NCI-H2029 treated with DMSO at 0.1 percent for 48 hours (cell line): ENCODE measurements at places on chromosomes 13 and 19.

DNA sequence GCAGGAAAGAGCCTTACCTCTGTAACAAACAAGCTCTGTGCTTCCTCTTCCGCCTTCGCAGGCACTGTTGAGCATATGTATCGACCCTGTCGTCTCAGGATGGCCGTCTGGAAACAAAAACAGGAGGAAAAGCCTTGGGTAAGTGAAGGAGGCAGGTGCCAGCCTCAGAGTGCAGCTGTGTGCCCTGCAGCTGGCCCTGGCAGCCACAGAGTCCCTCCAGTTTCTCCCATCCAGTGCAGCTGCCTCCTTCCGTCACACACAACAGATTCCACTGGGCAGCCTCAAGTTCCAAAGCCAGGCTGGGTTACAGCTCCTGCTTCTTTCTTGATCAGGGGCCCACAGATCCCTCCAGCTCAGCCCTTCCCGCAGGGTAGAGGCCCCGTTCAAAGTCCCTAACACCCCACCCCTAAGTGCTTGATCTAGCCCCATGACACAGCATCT, 47.7 kb downstream of the DOCK9 start:
- peak; percentile 25 for DNase-seq

GRCh38 chr19:48970923-48971395, 5.8 kb downstream of the FTL start:
- peak; percentile 50 for DNase-seq

DNA sequence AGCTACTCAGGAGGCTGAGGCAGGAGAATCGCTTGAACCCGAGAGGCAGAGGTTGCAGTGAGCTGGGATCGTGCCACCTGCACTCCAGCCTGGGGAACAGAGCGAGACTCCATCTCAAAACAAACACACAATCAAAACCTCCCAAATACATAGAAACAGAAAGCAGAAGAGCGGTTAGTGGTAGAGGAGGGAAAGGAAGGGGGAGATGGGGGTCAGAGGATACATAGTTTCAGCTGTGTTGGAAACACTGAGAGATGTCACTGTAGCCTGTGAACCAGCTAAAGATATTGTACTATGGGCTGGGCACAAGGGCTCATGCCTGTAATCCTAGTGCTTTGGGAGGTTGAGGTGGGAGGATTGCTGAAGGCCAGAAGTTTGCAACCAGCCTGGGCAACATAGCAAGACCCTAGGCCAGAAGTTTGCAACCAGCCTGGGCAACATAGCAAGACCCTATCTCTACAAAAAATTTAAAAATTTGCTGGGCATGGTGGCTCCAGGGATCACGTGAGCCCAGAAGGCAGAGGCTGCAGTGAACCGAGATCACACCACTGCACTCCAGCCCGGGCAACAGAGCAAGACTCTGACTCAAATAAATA, 49.9 kb downstream of the GNG7 start:
- no peak for DNase-seq

GRCh38 chr19:46785980-46786235, 2.5 kb downstream of the SLC1A5 start:
- peak; percentile 78 for DNase-seq

DNA sequence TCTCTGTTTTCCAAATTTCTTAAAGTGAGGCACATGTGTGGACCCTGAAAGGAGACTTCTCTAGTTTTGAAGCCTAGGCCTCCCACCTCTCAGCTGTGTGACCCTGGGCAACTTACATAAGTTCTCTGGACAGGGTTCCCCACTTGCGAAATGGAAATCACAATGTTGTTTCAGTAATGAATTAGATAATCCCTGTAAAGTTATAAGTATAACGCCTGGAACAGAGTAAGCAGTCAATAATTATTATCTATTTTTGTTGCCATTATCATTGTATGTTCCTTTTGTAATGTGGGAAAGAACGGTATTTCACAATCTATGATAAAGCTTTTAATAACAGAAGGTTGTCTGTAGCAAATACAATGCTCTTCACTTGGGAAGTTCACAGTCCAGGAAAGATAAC, 437.3 kb upstream of the ZNF507 start:
- no peak for DNase-seq

DNA sequence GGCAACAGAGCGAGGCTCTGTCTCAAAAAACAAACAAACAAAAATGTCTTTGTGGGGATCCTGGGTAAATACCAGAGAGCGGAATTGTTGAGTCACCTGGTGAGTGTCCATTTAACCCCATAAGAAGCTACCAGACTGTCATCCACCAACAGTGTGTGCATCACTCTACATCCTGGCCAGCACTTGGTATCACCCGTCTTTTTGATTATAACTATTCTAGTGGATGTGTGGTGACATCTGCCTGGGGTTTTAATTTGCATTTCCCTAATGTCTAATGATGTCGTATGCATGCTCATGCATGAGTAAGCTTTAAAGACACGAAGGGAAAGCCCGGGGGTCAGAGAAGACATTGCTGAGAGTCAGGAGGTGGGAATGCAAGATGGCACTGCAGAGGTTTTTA, 126.7 kb upstream of the MRI1 start:
- no peak for DNase-seq

DNA sequence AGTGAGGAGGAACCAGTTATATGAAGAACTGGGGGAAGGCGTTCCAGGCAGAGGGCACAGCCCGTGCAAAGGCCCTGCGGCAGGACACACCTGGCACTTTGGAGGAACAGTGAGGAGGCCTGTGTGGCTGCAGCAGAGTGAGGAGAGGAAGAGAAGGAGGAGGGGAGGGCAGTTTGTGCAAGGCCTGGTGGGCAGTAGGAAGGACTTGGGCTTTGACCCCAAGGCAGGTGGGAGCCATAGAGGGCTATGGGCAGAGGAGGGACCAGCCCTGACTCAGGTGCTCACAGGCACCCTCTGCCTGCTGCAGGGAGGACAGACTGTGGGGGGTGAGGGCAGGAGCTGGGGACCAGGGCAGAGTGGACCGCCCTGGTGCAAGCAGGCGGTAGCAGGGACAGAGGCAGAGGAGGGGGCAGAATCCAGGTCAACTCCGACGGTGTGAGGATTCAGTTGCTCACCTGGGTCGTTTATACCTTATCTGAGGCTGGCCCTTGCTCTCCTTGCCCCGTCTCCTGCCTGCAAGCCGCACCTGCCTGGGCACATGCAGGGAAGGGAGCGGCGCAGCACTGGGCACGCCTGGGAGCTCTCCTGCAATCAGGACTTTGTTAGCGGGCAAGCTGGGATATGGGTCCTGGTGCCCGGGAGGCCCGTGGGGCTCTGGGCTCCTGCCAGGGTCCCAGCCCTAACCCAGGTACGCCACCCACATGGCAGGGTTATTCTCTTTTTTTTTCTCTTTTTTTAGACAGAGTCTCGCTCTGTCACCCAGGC, 34.8 kb downstream of the NFIC start:
- DNase-seq, result no peak

GRCh38 chr19:32124585-32124984, 220.8 kb upstream of the ZNF507 start:
- DNase-seq, result no peak

DNA sequence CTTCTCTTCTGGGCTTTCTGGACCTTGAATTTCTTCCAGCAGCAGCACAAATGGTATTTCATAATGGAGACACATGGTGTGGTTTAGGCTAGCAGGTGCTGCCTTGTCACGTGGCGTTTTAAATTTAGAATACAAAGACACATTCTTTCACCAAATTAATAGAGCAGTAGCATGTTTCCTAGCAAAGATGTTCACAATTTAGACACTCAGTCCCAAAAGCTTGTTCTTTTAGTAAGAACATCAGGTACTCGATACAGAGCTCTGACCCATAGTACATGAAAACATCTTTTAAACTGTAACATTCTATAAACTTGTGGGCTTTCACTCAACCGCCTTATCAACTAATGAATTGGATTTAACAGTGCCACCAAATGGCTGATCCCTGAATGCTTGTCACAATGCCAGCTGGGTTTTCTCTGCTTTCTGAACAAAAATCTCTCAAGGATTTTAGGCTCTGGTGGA, 290.1 kb downstream of the DCLK1 start:
- no peak for DNase-seq

- DNase-seq, result no peak
These were observed 56.9 kb downstream of the MLLT1 start for GRCh38 chr19:6222884-6223283.

- DNase-seq, result no peak
These were observed at the start of gene C2CD4C for GRCh38 chr19:408902-409515. TSS of gene C2CD4C (minus strand) at chr19:409147. CDS start at chr19:408361, 786 bp downstream.

- no peak for DNase-seq
These were observed 42.5 kb downstream of the NFIX start for GRCh38 chr19:13037731-13038130.

- DNase-seq, result no peak
These were observed 178.2 kb downstream of the ENOX1 start for GRCh38 chr13:43608400-43609137.

GRCh38 chr19:35628264-35628564, 622 bp upstream of the RBM42 start:
- DNase-seq, result no peak

DNA sequence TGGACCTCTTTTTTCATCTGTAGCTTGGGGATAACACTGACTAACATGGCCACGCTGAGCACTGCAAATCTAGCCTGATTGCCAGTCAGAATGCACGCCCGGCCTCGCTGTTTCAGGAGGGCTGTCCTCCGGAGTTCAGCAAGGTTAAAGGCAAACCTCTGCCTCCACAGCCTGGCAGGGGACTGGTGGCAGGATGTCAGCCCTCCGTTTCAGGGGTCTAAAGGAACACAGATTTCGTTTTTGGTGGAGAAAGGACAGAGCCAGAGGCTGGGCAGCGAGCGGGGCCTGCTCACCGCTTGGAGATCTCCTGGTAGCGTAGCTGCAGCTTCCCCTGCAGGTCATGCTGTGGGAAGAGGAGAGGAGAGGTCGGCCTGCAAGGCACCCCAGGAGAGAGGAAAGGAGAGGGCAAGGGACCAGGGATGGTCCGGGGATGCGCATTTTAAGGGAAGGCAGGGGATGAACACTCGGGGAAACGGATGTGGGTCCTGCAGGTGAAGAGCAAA, 560 bp downstream of the NDUFA7 start:
- DNase-seq, result no peak

DNA sequence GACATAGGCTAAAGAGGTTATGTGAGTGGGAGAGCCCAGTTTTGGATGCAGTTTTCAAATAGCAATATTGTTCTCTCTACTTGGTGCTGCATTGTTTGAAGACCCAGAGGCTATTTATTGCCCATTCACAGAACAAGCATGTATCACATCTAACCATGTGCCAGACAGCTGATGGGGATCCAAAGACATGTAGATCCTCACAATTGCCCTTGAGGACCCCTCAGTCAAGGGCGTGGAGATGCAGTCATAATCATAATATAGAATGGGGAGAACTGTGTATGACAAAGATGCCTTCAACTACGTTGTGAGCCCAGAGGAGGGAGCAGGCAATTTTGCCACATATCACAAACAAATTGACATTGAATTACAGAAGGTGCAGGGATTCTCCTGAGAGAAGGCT, 70.5 kb downstream of the NHLRC3 start:
- no peak for DNase-seq

- DNase-seq, result no peak
These were observed 92.7 kb downstream of the FGF14 start for GRCh38 chr13:102309110-102309509.

DNA sequence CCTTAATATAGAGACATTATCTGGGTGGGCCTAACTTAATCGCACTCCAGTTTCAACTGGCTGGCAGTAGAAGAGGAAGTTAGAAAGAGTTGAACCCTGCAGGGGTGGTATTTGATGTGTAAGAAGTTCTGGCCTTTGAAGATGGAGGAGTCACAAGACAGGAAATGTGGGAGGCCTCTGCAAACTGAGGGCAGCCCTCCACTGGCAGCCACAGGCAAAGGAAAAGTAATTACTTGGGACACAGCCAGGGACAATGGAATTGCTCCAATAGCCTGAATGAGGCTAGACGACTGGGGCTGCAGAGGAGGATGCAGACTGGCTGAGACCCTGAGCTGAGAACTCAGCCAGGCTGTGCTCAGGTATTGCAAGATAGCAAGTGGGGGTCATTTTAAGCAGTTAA, 703.3 kb upstream of the ARGLU1 start:
- DNase-seq, result peak; percentile 72

GRCh38 chr19:10637894-10638293, 12.5 kb downstream of the SLC44A2 start:
- DNase-seq, result no peak

DNA sequence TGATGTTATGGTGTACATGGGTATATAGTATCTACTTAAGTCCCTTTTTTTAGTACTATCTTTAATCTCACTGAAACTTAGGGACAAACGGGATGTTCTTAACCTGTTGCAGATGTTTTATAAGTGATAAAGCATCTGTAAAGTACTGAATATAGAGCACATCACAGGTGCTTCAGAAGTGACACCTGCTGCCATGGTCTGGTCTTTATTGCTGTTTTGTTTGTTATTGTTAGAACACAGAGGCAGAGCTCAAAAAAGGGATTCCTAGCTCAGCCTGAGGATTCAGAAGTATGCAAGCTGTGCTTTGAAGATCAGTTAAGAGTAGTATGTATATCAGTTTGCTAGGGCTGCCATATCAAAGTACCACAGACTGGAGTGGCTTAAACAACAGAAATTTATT, 219.5 kb downstream of the DCT start:
- DNase-seq, result no peak

- no peak for DNase-seq
These were observed 27.2 kb upstream of the NAPA start for GRCh38 chr19:47542030-47542475.

DNA sequence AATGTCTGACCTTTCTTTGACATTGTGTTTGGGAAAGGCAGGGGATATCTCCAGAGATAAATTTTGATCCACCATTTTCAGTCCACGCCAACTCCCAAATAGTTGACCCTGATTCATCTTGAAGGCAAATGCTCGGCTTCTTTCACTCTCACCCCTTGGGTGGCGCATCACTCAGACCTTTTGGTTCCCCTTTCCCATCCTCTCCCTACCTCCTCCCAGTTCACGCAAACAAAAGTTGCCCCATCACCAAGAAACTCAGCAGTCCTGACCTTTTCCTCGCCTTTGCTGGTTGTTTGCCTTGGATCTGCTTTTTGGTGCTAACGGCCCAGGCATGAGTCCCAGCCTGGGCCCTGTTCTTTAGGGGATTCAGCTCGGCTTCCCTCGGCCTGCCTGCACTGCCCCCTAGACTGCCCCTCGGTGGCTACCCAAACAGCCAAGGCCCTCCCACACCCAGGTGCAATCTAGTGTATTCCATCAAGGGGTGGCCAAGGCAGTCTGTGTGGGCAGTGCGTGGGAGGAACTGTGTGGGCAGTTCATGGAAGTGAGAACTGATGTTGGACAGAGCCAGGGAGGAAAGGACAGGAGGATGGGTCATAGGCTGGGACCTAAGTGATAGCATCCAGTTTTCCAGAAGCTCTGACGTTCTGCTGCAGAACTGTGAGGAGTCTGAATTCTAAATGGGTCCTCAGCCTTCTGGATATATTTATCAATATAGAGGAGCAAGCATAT, 255.7 kb downstream of the DLEU7 start:
- no peak for DNase-seq

- DNase-seq, result no peak
These were observed 1170.4 kb downstream of the UQCRFS1 start for GRCh38 chr19:28042516-28042915.

- no peak for DNase-seq
These were observed 5.0 kb upstream of the ZIC5 start for GRCh38 chr13:99976575-99976974.

DNA sequence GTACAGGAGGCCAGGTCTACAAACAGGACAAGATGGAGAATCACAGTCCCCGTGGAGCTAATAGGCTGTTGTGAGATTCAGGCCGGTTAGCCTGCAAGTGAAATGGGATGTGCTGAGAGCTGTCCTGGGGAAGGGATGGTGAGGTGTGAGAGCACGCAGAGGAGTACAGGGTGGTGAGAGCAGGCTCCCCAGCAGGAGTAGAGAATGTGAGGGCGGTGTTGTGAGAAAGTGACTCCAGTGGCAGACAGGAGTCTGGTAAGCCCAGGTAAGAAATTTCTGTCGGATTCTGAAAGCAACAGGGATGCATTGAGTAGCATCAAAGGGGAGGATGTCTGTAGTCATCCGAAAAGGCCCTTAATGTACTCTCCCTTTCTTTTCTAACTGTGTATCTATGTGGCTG, 50.7 kb upstream of the GPR183 start:
- no peak for DNase-seq
